Stimulated activated CD8-positive, alpha-beta memory T cell treated with anti-CD3 and anti-CD28 coated beads, Interleukin-2, amount 100 ng/mL, for 1 hour (primary cell): ENCODE measurements at places on chromosomes 5 and 9.

DNA sequence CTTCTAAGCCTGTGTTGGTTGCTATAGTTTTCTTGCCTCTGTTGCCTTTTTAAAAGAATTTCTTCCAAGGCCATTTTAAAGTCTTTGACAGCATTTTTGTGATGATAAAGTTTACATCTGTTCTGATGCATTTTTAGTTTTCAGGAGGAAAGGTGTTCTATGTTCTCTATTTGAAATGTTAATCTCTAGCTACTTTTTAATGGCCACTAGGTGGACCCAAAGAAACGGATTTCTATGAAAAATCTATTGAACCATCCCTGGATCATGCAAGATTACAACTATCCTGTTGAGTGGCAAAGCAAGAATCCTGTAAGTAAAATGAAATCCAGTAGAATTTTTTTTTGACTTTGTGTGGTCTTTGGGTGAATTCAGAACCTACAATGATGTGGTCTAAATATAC is 60.2 kb downstream of the MELK start:
- no peak for DNase-seq

DNA sequence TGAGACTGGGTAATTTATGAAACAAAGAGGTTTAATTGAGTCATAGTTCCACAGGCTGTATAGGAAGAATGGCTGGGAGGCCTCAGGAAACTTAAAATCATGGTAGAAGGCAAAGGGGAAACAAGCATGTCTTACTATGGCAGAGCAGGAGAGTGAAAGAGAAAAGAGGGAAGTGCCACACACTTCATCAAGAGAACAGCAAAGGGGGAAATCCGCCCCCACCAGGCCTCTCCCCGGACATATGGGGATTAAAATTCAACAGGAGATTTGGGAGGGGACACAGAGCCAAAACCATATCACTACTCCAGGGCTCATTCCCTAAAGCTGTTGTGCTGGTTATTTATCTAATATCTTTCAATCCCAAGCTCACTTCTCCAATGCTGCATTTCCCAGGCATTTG is 50.2 kb upstream of the NR3C1 start:
- no peak for DNase-seq

DNA sequence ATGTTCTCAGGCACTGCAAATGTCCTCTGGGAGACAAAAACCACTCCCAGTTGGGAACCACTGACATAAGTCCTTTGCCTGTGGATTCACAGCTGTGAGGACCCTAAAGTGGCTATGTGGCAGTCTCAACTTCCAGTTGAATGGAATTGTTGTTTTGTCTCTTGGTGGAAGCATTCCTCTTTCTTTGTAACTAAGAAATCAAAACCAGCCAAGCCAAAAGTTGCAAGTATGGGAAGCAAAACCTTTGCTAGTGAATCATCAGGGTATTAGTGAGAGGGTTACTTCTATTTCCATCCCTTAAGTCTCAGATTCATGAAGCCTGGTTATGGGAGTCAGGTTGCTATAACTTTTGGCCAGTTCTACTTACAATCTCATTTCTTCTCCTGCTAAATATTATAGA is 49.8 kb upstream of the RPS23 start:
- DNase-seq = no peak

DNA sequence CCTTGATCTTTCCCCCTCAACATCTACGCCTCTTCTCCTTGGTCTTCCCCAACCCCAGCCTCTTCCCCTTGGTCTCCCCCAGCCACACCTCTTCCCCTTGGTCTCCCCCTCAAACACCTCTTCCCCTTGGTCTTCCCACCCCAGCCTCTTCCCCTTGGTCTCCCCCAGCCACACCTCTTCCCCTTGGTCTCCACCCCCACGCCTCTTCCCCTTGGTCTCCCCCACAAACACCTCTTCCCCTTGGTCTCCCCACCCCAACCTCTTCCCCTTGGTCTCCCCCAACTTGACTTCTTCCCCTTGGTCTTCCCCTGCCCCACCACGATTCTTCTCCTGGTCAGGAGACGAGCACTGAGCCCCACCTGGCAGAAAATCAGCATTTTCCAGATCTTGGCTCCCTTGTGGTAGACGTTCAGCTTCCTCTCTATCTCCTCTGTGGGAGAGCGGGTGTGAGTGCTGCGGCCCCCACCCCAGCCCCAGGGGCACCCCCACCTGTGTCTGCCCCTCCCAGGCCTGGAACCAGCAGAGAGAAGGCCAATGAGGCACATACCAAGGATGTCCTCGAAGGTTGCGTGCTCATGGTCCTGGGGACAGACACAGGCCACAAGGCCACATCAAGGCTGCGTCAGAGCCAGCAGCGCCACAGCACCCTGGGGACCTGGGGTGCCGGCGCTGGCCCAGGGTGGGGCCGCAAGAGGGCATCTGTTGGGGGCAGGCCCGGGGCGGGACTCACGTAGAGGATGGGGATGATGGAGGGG is 7.0 kb downstream of the NSMF start:
- DNase-seq = no peak

DNA sequence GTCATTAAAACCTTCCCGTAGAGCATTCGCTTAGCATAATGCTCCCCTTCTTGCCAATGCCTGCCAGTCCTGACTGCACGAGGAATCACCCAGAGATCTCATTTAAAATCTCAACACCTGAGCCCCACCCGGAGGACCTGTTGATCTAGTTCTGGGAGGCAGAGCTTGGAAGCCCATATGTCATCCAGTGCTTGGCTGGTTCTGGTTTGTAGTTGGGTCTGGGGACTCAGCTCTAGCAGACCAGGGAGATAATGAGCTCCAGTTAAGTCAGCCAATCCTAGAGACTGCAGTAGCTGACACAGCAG is 131.8 kb upstream of the DAP start:
- no peak for DNase-seq

DNA sequence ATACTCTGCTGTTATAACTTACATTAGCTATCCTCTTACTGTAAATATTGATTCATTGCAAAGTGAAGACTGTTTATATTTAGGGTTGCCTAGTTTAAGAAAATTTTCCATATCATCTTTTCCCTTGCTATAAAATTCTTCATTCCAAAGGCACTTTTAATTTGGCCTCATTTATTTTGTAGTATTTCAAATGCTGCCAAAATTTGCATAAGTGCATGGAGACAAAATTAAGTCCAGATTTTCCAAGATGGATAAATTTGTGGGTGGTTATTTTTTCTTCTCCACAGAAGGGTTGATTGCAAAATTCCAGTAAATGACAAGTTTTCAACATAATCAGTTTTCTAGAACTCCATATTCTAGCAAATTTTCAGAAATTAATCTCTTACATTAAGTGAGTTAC is 141.5 kb upstream of the MTAP start:
- no peak for DNase-seq
